ENCODE measurements at places on chromosomes 5 and 9.

DNA sequence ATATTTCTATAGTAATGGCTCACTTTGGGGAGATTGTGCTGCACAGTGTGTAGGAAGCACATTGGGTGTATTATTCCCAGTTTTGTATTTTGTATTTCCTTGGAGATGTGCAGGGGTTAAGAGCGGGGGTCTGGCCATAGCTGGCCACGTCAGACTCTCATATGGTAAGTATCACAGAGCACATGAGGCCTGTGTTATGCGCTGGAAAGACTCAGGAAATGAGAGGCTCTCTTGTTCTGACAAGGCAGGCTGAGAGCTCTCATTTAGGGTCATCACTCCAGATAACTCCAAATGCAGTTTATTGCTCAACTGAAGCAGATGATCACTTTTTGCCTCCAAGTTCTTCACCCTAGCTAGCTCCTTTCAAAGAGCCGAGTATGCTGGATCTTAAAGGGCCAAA lies 205.7 kb downstream of the NTRK2 start:
- no peak for DNase-seq

- no peak for DNase-seq
These were observed 43.6 kb downstream of the GADD45G start for GRCh38 chr9:89648247-89649000.

GRCh38 chr5:17910318-17910717 lies 276.1 kb downstream of the TAF11L14 start:
- no peak for DNase-seq

DNA sequence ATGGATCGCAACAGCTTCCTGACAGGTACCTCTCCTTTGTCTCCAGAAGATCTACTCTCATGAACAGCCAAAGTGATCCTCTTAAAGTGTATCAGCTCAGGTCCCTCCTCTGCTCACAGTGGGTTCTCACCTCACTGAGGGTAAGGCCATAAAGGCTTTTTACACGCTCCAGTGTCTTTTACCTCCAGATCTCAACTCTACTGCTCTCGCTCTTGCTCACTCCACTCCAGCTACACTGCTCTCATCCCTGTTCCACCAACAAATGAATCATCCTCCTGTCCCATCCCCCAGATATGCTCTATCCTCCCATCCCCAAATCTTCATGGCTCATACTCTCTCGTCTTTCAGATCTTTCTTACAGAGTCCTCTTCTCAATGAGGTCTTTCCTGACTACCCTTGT lies 248.6 kb upstream of the EFNA5 start:
- DNase-seq, result no peak

- no peak for DNase-seq
These were observed 132.8 kb downstream of the CRB2 start for GRCh38 chr9:123488722-123489321.

- no peak for DNase-seq
These were observed 121.5 kb downstream of the CAMK4 start for GRCh38 chr5:111345731-111346130.

DNA sequence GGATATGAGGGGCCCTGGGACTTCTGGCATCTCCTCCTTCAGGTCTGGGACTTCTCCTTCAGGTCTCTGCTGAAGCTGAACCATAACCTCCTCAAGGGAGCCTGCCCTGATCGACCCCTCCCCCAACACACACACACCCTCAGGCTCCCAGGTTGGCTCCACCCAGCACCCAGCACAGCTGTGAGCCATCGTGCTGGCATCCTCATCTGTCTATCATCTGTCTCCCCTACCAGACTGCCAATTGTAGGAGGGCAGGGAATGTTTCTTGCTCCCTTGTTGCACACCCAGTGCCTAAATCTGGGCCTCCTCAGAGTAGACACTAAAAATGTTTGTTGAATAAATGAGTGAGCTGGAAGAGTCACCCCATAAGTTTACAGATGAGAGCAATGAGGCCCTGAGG lies 71.4 kb downstream of the LRSAM1 start:
- DNase-seq, result no peak

GRCh38 chr9:15549611-15550010 lies 3.2 kb upstream of the CCDC171 start:
- DNase-seq, result no peak
